ENCODE measurements at places on chromosomes 4 and X.

DNA sequence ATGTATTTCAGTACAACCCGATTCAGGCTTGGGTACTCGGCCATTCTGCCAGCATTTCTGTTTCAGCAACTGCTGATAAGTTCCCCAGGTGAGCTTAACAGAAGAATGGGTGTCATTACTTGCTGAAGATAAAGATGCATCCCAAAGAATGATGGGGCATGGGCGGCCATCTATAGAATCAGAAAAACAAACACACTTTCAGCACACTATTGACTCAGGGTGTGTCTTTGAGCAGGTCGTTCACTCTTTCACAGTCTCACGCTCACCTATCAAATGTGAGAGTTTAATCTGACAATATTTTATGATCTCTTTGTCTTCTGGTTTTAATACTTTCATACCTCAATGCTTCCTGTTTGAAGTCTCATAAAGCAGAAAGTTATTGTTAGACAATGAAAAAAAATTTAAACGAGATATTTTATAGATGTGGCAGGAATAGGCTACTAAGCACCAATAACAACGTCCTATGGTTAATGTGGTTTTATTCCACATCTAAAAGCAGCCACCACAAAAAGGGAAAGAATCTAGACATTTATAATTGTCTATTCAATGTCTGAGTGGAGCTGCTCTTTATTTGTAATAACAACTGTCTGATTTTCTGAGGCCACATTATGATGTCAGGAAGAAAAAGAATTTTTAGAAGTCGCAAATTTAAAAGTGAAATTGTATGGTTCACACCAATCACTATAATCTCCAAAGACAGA, 17.0 kb downstream of the GASK1B start:
- DNase-seq, result no peak

DNA sequence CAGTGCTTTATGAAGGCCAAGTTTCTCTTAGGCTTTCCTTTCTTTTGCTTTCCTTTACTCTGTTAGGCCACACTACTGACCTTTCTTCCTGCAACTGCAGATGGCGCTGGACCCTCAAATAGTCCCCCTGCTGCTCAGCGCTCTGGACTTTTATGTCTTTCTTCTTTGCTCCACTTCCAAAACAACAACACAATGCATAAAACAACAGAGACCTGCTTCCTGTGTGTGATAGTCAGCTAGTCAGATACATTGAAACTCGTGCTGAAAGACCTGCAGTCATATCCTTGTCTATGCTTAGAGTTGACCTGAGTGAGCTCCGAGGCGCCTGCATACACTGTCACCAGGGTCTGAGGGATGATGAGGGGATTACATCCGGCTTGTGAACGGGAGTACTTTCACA, 108.9 kb upstream of the TEX13D start:
- no peak for DNase-seq

DNA sequence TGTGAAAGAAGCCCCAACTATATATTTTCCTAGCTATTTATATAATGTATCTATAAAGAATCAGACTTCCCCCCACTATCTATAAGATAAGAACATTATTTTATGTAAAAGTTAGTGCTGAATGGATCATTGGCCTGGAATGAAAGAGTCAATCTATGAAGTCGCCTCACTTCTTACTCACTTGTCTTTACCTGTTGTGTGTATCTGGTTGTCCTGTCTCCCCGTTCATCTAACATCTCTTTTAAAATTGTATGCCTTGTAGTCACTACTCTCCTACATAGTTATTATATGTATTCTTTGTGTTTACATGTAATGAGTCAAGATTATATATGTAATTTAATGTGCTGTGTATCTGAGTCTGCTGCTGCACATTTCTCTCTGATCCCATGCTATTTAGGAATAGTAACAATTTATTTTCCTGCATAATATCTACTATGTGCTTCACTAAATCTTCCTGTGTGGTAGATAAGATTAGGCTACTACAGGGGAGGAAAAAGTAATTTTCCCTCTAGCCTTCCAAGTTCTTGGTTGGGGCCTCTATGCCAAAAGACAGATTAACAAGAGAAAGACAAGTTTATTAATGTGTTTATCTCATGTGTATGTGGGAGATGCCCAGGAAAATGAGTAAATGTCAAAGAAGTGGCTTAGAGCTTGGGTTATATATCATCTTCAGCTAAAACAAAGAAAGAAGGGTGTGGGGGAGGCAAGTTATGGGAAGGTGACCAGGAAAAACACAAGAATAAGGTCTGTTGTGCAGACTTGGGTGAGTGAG, 77.6 kb upstream of the FRMPD4 start:
- no peak for DNase-seq

GRCh38 chr4:39308611-39309010, 57.6 kb downstream of the RFC1 start:
- DNase-seq, result peak; percentile 5

GRCh38 chrX:67721321-67721720, 177.5 kb downstream of the AR start:
- no peak for DNase-seq

DNA sequence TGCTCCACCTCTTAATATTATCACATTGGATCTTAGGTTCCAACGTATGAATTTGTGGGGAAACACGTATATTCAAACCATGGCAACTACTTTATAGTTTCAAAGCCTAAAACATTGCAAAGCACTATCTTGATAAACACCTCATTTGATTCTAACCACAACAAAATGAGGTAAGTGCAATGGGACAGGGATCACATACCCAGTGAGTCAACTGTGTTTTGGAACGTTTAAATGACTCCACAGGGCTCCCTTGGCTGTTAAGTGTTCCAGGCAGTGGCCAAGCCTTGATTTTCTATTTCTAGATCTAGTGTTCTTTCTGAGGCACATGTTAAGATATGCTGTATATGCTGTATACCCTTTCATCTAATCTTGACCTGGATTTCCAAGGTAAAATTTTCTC, 54.5 kb upstream of the C1QTNF7 start:
- DNase-seq, result no peak

DNA sequence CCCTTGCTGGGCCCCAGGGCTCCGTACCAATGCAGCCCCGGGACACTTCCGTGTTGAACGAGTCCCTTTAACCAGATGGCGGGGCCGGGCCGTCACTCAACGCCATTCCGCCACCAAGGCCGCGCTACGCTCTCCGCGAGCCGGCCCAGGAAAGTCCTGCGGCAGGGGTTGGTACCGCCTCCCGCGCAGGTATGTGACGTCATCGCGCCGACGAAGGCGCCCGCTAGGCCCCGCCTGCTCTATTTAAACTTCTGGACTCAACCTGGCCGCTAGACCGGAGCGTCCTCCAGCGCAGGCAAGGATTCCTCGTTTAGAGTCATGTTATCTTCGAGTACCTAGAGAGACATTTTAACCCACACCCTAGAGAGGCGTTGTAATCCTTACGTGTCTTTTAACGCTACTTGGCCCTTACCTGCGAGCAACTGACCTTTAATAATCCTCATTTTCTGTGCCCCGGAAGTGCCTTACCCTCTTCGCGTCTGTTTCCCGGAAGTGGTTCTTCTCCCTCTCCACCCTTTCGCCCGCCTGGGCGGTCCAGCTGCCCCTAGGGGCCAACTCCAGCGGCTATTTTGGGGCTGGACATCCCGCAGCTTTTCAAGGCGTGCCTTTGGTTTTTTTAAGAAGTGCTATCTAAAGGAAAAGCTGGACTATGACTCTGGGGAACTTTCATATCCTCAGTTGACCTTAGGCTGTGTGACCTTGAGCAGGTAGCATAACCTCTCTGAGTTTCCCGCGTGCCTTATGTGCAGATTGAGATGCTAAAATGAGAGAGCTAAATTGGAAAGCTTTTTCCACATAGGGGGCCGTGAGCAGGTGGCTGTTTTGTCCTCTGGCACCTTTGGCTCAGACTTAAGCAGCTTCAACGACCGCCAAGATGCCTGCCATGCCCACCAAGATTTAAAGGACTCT, at the start of gene PNPLA4:
TSS of gene PNPLA4 (minus strand) at position 155 of the 909 bp plus-strand sequence. CDS start 1,294 bp downstream, outside the sequence.
- DNase-seq, result peak; percentile 72

- DNase-seq, result no peak
Measured at GRCh38 chrX:9927698-9928482, 39.3 kb upstream of the CLDN34 start.

DNA sequence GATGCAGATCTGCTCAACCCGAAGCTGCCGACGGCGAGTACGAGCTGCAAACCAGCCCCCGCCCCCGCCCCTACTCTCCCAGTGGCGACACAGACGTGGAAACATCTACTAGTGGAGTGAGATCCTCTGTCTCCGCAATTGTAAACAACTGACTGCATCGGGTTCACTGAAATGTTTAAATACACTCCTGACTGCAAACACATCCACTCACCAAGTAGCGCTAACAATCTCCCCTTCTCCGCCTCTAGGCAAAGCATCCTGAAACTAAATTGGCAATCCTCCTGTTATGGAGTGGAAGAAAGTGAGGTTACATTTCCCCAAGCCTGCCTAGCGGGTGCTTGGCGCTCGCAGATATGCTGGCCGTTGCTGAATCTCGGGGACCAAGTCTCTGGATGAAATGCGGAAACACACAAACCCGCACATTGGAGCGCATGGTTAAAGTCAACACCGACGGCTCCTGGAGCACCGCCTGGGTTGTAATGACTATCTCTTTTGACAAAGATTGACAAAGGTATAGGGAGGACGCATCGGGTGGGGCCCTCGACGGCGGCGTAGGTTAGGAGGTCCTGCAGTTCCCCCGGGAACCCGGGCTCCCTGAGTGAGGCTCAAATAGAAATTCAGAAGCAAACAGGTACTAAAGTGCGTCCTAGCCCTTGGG, 117.0 kb upstream of the TEX13C start:
- DNase-seq, result no peak

- peak; percentile 91 for DNase-seq
Measured at GRCh38 chrX:12447448-12448064, 309.3 kb downstream of the FRMPD4 start.

GRCh38 chrX:915427-916229, 285.0 kb downstream of the SHOX start:
- DNase-seq, result no peak

DNA sequence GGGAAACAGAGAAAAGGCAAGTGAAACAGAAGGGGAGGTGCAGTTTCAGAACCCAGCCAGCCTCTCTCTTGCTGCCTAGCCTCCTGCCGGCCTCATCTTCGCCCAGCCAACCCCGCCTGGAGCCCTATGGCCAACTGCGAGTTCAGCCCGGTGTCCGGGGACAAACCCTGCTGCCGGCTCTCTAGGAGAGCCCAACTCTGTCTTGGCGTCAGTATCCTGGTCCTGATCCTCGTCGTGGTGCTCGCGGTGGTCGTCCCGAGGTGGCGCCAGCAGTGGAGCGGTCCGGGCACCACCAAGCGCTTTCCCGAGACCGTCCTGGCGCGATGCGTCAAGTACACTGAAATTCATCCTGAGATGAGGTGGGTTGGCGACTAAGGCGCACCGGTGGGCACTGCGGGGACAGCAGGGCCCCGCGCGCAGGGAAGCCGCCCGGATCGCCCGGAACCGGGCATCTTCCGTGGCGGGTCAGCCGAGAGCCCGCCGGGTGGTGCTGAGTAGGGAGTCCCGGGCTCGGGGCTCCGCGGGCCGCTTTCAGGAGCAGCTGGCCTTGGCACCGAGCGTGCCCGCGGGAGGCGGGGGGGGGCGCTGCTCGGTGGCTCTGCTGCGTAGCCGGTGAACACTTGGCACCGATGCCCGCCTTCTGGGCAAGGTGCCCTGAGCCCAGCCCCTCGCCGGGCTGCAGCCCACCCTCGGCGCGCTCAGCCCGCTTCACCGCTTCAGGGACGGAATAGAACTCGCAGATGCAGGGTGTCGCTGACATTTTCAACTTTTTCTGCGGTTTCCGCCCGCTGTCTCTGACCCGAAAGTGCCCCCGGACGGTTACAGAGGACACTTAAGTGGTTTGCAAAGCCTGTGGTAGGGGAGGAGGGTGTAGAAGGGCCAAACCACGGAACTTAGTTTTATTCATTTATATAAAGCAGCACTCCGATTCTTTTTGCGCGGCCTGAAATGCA, at the start of gene CD38:
TSS of gene CD38 (plus strand) at position 40 of the 953 bp plus-strand sequence. CDS start at position 127, 87 bp downstream.
- DNase-seq, result peak; percentile 38
